Left kidney (tissue), 8 donors: ENCODE measurements at places on chromosomes 12 and 14. TPM values are rescaled to one million over a fixed set of nuclear protein-coding genes. Genes with fewer than 3 reads are reported as not detected.

Gene ADAM21
- 0.93 TPM for polyA plus RNA-seq

Gene SLC6A12
- 16.7 TPM for polyA plus RNA-seq

Gene TPH2
- polyA plus RNA-seq = 0.10 TPM

Gene PRB4
- not detected for polyA plus RNA-seq

Gene ADSS1
- 16.0 TPM for polyA plus RNA-seq

Gene CLEC4E
- 1.8 TPM for polyA plus RNA-seq

Gene CATSPERB
- 0.96 TPM for polyA plus RNA-seq

Gene USP44
- polyA plus RNA-seq = 2.4 TPM

Gene NELL2
- 26.0 TPM for polyA plus RNA-seq

Gene CD69
- polyA plus RNA-seq = 1.3 TPM

Gene TROAP
- polyA plus RNA-seq = 35.9 TPM

Gene CARMIL3
- polyA plus RNA-seq = 2.4 TPM

Gene RIMBP2
- 46.5 TPM for polyA plus RNA-seq

Gene RERG
- 34.5 TPM for polyA plus RNA-seq

Gene ADAMTS20
- polyA plus RNA-seq = 1.2 TPM

Gene LHX5
- polyA plus RNA-seq = not detected

Gene MGAT4C
- 0.81 TPM for polyA plus RNA-seq

Gene LMNTD1
- not detected for polyA plus RNA-seq

Gene LMO3
- polyA plus RNA-seq = 2.1 TPM

Gene SALL2
- polyA plus RNA-seq = 62.1 TPM

Gene MEG3
- 218 TPM for polyA plus RNA-seq

Gene MANSC4
- polyA plus RNA-seq = 0.95 TPM

Gene KIF26A
- polyA plus RNA-seq = 6.4 TPM

Gene KLHDC1
- 7.5 TPM for polyA plus RNA-seq

Gene SERPINA4
- polyA plus RNA-seq = 1.2 TPM
